ENCODE measurements at places on chromosomes 12 and 14. TPM values are rescaled to one million over a fixed set of nuclear protein-coding genes. Genes with fewer than 3 reads are reported as not detected.

GRCh38 chr12:78189656-78190055 is 359.0 kb downstream of the NAV3 start:
- no peak for ATAC-seq

SLC25A21 gene
- 1.7 TPM for total RNA-seq

C14orf180 gene
- total RNA-seq = 0.26 TPM

TSPAN31 gene
- total RNA-seq = 39.2 TPM
